ENCODE measurements at places on chromosomes 11 and 22.

- no peak for DNase-seq
Observed at GRCh38 chr22:23695571-23696325, 4.9 kb downstream of the RGL4 start.

- no peak for DNase-seq
Observed at GRCh38 chr11:73493956-73494598, 103.8 kb downstream of the FAM168A start.

GRCh38 chr22:46636221-46637002 lies 16.2 kb downstream of the GRAMD4 start:
- no peak for DNase-seq

GRCh38 chr11:107707215-107707671 lies 4.6 kb downstream of the SLN start:
- no peak for DNase-seq

DNA sequence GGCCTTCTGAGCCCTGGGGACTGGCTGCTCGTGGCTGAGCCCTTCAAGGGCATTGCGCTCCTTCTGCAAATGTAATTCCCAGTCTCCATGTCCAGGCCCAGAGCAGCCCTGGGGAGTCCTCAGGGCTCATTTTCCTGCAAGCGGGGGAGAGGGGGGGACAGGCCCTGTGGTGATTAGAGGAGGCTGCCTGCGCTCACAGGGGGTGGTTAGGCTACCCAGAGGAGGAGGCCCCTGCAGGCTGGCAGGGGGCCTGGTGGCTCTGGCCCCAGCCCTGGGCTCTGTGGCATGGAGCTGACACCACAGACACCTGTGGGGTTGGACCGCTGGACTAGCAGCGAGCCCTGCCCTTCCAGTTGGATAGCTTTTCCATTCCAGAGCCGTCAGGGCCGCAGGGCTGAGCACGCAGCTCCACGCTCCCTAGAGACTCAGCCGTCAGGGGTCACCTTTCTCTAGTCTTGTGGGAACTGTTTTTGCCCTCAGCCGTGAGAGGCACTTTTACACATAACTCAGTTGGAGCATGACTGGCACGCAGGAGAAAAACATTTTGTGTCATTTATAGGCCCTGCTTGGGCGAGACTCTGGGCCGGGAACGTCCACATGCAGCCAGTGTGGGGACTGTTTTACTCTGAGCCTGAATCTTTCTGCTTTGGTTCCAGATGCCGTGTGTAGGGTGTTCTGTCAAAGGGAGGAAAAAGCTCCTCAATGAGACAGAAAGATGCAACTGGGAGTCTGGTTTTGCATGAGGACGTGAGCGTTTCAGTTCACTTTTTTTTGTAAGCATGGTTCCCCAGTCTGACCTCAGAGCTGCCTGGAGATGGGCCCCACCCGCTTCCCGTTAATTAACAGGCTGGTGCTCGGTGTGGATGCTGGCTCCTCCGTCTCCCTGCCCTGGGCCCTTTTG lies 58.1 kb downstream of the LRP5 start:
- no peak for DNase-seq

DNA sequence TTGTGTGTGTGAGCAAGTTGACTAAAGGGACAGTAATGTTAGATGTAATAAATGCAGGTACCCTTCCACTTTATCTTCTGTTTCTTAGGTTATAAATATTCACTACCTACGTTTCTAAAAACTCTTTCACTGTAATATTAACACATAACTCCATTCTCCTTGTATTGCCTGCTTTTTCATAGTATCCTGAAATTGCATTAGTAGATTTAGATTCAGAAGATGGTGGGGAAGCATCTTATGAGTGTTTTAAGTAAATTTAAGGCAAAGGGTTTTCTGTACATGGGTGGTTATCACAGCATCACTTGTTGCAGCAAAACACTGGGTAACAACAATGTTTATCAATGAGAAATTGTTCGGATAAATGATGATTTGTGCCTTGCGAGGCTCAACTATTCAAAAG lies 115.2 kb upstream of the VPREB1 start:
- DNase-seq, result no peak

GRCh38 chr11:121613724-121614123 lies 161.0 kb upstream of the SORL1-AS1 start:
- no peak for DNase-seq

DNA sequence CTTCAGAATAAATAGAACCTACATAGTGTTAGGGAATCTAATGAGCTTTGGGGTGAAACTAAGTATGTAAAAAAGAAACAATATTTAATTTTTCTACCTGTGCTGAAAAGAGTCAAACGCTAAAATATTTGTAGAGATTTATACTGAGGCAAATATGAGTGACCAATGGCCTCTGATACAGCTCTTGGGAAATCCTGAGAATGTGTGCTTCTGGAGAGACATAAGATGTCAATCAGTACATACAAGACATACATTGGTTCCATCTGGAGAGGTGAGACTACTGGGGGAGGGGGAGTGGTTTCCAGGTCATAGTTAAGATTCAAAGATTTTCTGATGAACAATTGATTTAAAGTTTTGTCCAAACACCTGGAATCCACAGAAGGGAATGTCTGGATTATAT lies 970 bp downstream of the ASRGL1 start:
- no peak for DNase-seq

DNA sequence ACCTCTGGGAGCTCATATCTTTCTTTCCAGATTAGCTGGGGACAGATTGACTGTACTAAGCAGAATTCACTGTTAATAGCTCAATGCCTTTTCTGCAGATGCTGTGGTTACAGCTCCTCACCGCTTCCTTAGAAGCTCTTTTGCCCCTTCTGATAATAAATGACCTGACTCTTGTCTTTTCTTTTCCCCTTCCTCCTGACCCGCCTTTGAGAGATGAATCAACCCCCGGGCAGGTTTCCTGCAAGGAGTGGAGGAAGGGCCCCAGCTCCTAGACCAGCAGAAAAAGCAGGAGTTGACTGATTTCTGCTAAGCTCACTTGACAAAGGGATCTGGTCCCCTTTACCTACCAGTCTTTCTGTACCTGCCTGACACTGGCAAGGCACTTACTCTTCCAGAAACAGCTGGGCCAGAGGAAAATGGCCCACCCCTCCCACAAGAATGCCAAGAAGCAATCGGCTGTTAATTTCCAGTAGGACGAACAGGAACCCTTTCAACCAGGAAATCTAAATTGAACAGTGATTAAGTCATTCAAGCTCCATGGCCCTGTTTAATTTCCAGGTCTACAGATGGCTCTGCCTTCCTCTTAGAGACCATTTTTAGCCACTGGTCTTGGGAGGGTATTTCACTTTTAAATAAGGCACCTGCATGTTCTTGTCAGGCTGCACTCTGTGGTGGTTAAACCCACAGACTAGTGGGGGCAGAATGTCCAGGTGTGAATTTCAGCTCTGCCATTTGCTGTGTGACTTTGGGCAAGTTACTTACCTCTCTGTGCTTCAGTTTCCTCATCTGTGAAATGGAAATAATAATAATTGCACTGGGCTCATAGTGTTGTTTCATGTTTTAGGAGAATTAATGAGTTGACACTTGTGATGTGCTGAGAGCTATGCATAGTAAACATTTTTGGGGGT lies 67.5 kb downstream of the PRR5L start:
- no peak for DNase-seq

DNA sequence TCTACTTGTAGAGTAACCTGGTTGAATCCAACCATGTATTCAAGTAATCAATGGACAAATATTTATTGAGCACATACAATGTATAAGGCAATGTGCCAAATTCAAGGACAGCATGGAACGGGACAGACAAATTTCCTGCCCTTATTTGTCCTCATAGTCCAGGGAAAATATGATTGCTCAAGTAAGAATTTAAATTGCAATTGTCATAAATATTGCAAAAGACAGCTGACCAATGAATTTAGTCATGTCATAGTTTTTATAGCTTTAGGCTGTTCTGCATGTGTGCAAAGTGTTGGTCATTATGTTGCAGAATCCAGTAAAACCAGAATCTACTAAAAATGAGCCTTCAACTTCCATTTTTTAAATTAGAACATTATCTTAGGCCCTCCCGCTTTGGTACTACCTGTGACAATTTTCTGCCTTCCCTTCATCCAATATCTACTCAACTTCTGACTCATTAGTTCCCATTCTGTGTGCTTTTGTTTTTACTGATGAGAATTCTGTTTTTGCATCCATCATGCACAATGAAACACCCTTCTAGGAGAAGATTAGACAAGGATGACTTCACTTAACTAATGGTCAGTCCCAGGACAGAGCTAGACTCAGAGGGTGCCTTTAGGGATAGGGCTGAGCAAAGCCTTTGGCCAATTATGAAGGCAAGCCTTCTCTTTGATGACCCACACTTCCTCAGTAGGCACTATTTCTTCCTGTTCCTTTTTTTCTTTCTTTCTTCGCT lies 45.8 kb upstream of the FIBIN start:
- no peak for DNase-seq

DNA sequence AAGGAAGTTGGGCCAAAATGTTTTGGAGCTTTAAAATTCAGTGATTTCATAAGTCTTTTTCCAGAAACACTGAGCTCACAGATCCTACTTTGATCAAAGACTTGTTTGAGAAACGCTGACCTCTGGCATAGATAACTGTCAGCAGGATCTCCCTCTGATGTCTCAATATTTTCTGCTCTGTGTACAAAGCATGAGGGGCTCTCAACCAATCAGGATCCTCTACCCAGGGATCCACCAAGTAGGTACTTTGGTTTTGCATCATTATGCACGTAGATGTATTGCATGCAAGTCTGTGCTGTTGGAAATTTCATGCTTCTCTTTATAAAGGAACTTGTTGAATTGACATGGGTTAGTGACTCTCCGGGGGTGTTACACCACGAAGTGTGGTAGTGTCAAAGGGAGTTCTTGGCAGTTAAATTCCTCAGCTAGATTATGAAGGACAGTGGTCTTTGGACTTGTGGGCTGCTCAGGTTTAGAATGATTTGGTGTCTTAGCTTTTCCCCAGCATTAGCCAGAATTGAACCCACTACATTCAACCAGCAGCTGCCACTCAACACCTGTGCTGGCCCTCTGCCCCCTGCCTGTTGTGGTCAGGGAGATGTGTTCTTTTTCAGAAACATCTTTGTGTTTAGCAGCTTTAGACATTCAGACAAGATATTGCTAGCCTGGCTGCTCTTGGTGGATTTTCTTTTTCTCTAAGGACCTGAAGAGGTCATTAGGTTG lies 1.7 kb upstream of the DIXDC1 start:
- no peak for DNase-seq
